Right lung (tissue), 10 donors: ENCODE measurements at places on chromosomes 7 and 10. TPM values are rescaled to one million over a fixed set of nuclear protein-coding genes. Genes with fewer than 3 reads are reported as not detected.

The PTPRN2 gene
- 6.2 TPM for polyA plus RNA-seq

DNA sequence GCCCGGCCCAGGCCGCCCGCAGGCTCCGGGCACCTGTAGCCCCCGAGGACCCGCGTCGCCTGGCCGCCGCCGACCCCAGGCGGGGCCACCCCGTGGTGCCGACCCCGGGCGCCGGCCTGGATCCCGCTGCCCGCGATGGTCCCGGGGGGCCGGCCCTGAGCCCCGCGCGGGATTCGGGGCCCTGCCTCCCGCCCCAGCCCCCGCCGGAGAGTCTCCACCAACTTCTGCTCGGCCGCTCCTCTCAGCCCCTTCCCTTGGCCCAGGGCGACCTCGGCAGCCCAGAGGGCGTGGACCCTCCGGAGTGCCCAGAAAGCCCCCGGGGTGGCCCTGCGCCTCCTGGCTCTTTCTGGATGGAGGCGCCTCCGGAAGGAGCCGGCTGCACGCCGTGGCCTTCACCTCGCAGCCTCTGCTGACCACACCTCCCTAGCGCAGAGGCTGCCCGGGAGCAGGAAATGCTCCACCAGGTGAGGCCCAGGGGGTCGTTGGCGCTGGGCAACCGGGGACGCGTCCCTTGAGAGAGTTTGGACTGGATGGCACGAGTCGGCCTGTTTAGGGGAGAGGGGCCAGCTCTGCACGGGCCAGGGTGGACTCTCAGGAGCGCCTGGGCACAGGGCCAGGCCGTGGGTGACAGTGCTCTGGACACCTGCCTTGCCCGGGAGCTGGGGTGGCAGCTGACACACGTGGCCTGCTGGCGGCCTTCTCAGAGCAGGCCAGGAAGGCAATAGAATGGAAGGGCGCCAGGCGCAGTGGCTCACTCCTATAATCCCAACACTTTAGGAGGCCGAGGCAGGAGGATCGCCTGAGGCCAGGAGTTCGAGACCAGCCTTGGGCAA is 529 bp downstream of the ZNF853 start:
- no peak for DNase-seq

DNA sequence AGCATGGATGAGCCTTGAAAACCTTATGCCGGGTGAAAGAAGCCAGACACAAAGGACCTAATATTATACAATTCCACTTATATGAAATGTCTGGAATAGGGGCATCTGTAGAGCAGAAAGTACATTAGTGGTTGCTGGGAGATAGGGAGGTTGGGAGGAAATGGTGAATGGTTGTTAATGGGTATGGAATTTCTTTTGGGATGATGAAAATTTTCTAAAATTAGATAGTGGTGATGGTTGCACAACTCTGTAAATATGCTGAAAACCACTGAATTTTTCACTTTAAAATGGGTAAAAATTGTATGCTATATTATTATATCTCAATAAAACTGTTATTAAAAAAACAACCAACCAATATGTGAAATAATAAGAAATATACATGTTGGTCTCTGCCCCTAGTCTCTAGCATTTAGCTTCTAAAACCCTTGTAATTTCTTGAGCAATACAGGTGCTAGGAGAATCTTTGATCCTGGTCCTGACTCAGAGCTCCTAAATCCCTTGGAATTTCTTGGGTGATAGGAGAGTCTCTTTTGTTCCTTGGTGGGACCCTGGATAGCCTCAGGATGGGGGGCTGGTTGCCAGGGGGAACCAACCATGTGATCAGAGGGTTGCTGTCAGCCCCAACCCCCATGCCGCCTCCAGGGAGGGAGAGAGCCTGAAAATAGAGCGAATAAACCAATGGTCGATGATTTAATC is 64.0 kb downstream of the TACR2 start:
- no peak for DNase-seq

- DNase-seq, result peak; percentile 59
Observed at GRCh38 chr7:33596686-33597085, 308.7 kb upstream of the BMPER start.

GRCh38 chr7:97868788-97869187 is 3.4 kb downstream of the ASNS start:
- DNase-seq, result peak; percentile 33

DNA sequence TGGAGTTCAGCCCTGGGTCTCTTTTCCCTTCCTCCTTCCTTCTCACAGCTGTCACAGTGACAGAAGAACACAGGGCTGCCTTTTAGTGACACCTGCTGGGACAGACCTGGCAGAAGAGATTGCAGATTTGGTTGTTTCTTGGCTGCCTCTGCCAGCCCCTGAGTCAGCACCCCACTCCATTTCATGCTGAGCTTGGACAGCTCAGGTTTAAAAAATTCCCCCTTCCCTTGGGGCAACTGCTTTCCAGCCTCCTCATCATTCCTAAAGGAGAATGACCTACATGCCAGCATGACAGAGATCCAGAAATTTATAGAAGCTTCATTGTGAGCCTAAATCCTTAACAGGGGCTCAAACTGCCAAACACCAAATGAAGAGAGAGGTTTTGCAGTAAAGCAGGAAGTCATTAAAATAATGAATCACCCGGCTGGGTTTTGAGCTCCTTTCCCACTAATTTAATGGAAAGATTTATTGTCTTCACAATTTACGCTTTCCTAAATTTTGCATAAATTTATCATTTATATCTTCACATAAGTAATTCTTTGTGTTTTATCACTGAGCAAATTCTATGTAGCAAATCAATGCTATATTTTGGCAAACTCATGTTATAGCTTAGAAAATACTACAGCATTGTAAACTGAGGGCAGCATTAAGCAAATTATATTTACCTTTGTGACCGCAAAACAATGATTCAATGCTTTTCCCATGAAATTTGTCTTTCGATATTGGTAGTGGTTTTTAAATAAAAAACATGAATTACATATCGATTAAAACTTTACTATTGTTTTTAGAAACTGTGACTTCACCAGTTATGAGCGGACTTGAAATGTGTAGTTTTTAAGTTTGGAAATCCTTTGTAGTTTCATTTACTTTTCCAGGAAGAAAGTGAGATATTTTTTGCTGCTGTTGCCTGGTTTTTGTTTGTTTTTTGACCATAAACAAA is 399.5 kb upstream of the ANKRD30A start:
- DNase-seq, result no peak

- no peak for DNase-seq
Observed at GRCh38 chr7:155216475-155217272, 81.0 kb upstream of the INSIG1 start.

DNA sequence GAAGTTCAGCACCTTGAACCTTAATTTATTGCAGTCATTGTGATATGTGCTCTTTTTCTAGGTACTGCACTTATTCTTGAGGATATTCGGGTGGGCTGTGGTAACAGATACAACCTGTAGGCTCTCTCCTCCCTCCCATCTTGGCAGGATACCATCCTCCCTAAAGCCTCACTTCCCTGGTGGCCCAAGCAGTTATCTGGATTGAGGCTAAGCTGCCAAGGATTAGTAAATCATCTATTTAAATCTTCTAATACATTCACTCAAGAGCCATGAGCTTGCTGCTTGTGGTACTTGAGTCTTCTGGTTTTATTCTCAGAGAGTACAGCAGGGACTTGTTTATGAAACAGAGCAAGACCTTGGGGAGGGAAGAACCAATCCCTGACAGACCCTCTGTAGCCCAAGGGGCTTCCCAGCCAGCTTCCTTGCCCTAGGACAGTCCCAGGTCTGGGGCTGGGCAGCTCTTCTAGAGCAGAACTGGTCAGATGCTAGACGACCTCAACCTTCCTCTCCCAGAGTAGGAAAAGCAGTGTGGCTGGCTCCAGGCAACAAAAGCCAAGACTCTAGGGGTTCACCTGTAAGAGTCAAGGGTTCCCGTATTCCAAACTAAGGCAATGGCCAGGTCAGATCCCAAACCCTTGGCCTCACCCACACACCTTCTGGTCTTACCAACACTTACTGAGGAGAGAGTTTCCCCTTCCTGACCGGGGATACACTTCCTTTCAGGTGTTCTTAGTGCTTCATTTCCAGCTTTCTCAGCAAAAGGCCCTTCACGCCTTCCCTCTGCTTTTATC is 21.3 kb downstream of the WNT8B start:
- no peak for DNase-seq

The SPDYE8 gene
- 0.61 TPM for polyA plus RNA-seq

The TLX1 gene
- polyA plus RNA-seq, result not detected

GRCh38 chr10:60283397-60283796 is 106.3 kb downstream of the ANK3 start:
- no peak for DNase-seq

GRCh38 chr10:92688927-92689662 is 660 bp upstream of the HHEX start:
- no peak for DNase-seq

The SPRN gene
- polyA plus RNA-seq, result 2.6 TPM

DNA sequence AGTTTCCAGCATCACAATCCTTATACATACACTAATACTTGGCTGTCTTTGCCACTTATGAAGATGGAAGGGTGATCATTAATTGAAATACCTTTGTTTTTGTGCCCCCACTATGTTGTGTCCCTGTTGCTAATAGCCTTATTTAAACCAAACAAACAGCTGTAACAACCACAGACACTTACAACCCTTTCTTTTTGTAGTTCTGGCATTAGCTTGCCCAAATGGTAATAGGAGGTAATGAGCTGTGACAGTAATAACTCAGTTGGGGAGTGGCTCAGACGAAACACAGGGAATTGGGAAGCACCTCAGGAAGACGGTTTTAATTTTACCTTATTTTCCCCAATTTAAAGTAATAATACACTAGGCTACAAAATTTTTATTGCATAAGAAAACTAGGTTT is 83.4 kb downstream of the MDFIC start:
- no peak for DNase-seq
